ENCODE measurements at places on chromosomes 11 and 22.

DNA sequence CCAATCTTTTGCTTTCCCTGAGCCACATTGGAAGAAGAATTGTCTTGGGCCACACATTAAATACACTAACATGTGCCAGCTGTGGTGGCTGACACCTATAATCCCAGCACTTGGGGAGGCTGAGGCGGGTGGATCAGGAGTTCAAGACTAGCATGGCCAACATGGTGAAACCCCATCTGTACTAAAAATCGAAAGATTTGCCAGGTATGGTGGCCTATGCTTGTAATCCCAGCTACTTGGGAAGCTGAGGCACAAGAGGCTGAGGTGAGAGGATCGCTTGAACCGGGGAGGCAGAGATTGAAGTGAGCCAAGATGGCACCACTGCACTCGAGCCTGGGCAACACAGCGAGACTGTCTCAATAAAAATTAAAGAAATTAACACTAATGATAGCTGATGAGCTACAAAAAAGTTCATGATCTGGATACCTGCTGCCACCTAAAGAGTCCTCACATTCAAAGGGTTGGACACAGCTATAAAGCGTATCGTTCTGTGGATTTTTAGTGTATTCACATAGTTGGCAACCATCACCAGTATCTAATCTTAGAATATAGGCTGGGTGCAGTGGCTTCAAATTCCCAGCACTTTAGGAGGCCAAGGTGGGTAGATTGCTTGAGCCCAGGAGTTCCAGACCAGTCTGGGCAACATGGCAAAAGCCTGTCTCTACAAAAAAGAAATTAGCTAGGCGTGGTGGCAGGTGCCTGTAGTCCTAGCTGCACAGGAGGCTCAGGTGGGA, 3.4 kb upstream of the LDHC start:
- no peak for DNase-seq

DNA sequence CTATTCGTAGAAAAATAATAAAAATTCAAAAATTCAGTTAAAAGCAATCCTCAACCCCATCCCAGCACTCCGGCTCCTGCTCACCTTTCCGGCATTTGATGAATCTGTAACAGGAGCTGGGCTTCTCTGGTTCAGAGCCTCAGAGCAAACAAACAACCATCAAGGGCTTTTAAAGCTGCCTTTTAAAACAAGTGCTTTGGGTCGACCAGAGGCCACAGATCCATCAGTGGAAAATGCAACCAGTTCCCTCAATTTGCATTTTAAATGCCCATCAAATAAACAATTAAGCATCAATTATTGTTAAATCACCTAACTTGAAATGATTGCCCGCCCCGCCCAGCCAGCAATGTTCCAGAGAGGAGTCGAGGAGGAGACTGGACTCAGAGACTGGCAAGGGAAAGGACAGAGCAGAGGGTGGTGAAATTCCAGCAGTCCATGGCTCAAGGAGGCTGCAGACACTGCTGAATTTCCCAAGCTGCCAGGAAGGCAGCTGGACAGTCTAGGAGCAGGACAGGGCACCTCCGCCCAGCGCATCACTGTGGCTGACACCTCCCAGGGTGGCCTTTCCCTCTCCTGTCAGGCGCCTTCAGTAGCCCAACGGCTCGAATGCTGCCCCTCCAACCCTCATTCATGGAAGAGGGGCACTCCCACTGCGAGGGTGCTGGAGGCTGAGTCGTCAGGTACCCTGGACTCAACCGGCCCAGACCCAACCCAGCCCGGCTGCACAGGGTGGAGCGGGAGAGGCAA, 7.5 kb downstream of the FXYD6 start:
- DNase-seq = no peak

DNA sequence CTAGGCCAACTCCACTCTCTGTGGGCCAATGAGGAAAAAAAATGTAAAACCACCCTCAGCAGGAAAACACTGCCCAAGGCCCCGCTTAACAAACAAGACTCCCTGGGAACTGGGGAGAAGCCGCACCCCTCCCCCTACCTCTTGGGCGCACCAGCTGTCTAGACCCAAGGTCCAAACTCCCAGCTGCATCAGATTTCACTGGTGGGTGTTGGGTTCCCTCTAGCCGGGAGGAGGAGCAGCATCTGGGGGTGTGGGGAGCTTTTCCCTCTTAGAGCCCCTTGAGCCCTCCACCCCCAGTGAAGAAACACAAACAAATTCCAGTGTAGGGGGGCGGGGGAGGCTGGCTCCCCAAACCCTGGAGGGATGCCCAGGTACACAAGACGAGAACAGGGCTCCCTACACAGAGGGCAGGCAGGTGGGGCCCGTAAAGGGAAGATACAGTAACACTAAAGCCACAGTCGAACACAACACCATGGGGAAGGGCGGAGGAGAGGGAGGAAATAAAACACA, 64.9 kb downstream of the NECTIN1 start:
- DNase-seq = no peak

GRCh38 chr11:94283678-94284077, 20.7 kb upstream of the IZUMO1R start:
- DNase-seq = no peak

DNA sequence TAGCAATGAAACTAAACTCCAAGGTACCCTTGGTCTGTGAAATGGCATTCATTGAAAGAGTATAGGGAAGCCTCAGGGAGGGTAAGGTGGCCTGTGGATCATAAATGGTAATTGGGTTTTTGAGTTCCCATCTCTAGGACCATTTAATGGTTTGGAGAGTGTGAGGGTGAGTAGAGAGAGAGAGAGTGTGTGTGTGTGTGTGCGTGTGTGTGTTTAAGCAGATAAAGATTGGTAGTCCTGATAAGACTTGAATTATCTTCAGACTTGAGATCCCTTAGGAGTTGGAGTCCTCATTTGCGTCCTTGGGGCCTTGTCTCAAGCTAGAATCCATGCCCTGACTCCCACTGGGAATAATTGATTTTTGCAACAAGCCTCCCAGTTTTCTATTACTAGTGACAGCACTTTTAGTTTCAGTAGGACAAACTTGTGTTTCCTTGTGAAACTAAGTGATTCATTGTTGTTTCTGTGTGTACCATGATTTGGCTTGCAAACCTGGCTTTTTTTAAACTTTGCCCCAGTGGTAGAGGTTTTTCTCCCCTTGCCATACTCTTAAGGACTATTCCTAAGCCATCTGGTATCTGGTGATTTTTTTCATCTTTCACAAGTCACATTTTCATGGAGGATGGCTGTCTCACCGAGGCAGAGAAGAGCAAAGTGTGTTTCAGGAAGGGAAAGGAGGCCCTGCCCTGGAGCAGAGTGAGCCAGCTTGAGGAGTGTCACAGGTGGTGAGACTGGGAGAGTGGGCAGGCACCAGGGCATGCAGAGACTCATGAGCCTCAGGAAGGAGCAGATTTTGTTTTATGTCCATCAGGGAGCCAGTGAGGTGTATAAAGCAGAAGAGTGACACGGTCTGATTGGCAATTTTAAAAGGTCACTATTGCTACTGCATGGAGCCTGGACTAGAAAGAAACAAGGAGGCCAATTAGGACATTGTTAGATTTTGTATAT, 26.7 kb downstream of the ALKBH3 start:
- DNase-seq = no peak

- DNase-seq = no peak
These were observed 728.0 kb downstream of the DLG2 start for GRCh38 chr11:84899134-84899533.

- DNase-seq = no peak
These were observed 181.7 kb upstream of the TBCEL start for GRCh38 chr11:120842195-120842594.

DNA sequence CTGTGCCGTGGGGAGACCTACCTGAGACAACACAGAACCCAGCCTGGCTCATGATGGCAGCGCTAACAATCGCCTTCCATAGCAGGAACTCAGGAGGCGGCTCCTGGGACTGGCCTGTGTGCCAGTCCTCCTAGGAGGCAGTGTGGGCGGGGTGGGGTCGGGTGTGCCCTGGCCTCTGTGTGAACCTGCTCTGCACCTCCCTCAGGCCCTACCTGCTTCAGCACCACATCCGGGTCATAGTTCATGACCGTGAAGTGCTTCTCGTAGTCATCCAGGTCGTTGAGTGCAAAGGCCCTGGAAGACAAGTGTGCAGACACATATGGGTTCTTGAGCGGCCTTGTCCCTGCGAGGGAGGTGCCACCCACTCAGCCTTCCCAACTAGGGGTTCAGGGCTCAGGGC, 15.3 kb downstream of the TTLL12 start:
- no peak for DNase-seq

DNA sequence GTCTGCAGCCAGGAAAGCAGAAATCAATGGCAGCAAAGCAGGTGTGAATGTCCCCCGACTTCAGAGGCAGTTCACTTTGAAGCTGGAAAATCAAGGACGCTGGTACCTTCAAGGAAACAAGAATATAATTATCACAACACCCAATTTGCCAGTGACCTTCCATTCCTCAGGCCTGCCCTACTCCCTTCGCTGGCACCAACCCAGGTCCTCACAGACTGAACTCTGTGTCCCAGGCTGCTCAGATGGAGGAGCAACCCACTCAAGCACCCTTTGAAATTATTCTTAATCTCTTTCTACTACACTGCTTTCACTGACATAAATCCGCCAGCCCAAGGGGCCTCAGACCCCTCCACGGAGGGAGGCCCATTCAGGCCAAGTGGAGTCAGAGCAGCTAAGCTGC, 64.7 kb upstream of the WT1 start:
- DNase-seq = no peak

GRCh38 chr11:63883791-63884190, 33.2 kb downstream of the RCOR2 start:
- DNase-seq = no peak

DNA sequence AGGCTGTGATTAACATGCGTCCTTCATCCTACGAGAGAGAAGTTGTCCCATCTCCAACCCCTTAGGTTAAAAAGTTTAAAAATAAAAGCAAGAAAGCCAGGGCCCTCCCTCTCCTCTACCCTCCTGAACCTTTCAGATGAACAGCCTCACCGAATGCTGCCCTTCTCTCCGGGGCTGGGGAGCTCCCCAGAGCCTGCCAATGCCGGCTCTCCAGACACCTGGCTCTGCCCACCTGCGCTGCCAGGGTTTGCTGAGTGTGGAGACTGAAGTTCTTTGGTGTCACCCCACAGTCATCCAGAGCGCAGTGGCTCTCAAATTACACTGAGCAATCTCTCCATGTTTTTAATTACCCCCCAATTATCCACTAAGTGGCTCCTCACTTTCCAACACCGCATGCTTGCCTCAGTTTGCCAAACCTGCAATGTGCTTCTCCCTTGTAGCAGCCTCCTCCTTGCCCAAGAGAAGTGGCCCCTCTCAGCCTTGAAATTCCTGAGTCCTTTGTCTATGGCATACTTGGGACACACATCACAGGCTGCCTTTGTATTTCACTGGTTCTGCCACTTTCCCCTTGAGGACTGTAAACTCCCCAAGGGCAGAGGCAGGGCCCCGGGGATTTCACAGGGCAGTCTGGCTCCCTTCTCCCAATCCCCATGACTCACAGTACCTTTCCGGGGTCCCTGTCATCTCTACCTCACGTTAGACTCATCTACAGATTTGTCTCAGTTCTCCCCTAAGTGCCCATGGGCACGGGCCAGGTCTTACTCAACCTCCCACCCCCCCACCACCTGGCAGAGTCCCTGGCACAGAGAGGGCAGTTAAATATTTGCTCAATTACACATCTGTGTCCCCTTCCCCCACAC, 2.0 kb downstream of the MYH9 start:
- peak; percentile 77 for DNase-seq

DNA sequence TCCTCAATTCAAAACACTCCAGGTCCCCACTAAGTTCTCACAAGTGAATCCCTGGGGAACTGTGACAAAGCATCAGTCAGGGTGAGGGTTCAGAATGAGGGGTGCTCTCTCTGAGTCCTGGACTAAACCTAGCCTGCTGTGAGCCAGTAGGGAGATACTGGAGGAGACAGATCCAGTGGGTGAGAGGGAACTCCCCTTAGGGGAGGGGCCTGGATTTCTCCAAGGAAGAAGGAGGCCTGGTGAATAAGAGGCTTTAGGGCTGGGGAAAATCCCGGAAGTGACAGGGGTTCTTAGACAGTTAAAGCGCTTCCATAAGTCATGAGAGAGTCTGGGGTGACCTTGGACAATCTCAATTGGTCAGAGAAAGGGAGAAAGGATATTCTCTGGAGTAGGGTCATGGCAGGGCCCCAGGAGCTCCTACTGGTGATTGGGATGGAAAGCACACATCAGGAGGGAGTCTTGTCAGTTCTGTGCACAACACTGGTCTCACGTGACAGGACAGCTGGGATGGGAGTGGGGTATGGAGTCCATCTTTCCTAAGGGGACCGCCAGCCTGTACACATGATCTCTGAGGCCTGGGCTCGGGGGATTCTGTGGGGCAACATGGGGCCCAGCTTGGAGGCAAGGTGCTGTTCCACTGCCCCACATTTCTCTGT, 1.5 kb downstream of the TBC1D10A start:
- DNase-seq = no peak

- DNase-seq = no peak
These were observed 10.7 kb upstream of the IL18BP start for GRCh38 chr11:71988050-71988449.

DNA sequence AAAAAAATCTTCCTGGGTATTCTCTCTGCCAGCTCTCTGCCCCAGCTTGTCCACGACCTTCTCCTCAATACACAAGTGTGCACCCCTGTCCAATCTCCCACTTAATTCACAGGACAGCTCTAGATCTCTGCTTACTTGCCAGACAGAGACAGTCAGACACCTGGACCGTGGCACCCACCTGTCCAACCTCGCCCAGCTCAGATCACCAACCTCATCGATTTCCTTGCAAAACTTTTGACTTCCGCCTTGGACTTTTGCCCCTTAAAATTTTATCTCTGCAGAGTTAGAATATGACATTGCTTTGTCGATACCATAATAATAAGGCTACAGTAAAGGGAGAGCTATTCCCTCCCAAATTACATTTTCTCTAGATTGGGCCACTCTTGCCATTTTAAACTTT, 10.4 kb downstream of the LMF2 start:
- no peak for DNase-seq

DNA sequence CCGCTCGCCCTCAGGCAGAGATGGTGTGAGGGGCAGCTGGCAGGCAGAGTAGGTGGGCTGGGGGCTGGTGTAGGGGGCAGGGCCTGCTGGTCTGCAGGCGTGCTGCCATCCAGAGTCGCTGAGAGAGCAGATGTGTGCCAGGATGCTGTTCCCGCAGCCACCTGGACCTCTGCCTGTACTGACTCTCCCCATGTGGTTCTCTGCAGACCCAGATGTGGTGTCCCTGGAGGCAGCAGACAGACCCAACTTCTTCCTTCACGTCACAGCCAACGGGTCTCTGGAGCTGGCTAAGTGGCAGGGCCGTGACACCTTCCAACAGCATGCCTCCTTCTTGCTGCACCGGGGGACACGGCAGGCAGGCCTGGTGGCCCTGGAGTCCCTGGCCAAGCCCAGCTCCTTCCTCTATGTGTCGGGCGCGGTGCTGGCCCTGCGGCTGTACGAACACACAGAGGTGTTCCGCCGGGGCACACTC, 58.6 kb downstream of the OTOG start:
- no peak for DNase-seq

GRCh38 chr22:49005557-49005956, 822.1 kb downstream of the BRD1 start:
- DNase-seq = no peak

DNA sequence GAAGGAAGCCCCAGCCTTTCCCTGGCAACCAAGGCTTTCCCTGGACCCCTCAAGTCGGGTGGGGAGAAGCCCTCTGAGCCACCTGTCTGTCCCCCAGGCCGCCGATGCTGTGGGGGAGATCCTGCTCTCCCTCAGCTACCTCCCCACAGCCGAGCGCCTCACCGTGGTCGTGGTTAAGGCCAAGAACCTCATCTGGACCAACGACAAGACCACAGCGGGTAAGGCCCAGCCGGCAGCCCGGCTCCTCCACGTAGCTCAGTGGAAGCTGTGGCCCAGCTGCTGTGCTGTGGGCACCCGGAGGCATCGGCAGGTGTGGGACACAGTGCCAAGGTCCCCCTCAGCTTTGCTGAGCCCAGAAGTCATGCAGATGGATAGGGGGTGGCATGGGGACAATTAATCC, 12.2 kb upstream of the RHOD start:
- no peak for DNase-seq
